ENCODE measurements at places on chromosomes 12 and 14. TPM values are rescaled to one million over a fixed set of nuclear protein-coding genes. Genes with fewer than 3 reads are reported as not detected.

DNA sequence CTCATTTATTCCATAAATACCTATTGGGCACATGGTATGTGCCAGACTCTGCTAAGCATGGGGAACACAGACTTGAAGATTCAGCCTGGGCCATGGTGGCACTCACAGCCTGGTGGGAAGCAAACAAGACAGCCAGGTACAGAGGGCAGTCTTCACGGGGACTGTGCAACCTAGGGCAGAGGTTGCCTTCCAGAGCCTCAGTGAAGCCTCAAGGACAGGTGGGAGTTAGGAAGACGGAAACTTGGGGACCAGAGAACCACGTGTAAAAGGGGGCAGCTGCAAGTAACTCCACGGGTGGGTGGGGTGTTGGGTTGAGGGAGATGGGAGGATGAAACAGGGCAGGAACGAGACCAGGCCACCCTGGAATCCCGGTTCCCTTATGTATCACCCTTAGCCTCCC, 980 bp upstream of the LTBR start:
- peak overlapping the region; percentile 64 for H3K4me3 ChIP-seq
- peak overlapping the region; percentile 96 for H3K27ac ChIP-seq
- no peaks in the 10 kb centered on the region for H3K27me3 ChIP-seq
- no peak for DNase-seq
- H3K36me3 ChIP-seq, result no peaks in the 10 kb centered on the region
- peaks cover 6% of the 10 kb centered on the region for H3K4me1 ChIP-seq

GRCh38 chr12:48972213-48972951, 847 bp upstream of the WNT10B start:
- peaks cover 53% of the 10 kb centered on the region for H3K27me3 ChIP-seq
- H3K27ac ChIP-seq, result no peak overlapping the region
- peaks cover 20% of the 10 kb centered on the region for H3K4me1 ChIP-seq
- H3K36me3 ChIP-seq, result no peaks in the 10 kb centered on the region

SLC38A4 gene
- 2.8 TPM for total RNA-seq

RAD9B gene
- 0.69 TPM for total RNA-seq
